Kasumi-1 (cell line): ENCODE measurements at places on chromosomes 2 and 18.
A peak's percentile ranks its signal among the peaks of the same experiment; 100 is the strongest.

GRCh38 chr2:88603146-88603545 is 24.1 kb downstream of the EIF2AK3 start:
- DNase-seq = no peak

DNA sequence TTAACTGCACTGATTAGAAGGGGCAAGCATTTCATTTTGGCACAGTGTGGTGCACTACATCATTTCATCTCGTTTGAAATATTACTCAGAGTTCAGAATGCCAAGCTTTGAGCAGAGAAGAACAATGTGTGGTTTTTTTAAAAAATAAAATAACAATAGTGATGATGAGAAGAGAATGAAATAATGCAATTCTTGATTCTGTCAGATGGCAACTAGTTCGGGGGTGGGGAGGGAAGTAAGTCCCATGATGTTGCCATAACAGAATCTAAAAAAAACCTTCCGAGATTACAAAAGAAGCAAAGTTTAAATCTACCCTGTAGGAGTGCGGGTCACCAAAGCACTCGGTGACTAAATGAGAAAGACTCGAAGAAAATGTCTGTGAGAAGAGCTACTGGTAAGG is 490.4 kb downstream of the NR4A2 start:
- DNase-seq = no peak

GRCh38 chr18:267688-268552 is at the start of gene THOC1:
Gene THOC1, minus strand, starts transcription at chr18:268047. Its CDS starts 28 bp downstream, at chr18:268019.
- DNase-seq = peak; percentile 92

GRCh38 chr2:42767080-42767898 is 3.4 kb upstream of the OXER1 start:
- DNase-seq = no peak

DNA sequence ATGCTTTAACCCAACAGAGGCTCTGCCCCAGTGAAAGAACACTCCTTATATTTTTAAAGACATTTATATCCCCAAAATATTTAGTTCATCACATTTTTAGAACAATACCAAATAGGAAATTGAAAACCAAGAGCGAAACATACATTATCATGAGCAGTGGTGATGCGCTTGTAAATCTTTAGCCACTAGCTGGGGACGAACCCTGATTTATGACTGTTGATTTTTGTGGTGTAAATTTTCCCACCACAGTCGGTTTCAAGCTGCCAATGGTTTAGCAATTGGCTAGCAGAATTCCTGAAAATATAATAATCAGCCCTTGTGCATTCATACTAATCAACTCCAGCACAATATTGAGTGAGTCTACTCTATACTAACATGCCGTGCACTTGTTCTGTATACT is 27.3 kb upstream of the EPC2 start:
- no peak for DNase-seq

GRCh38 chr2:238418196-238418998 is 8.3 kb upstream of the ASB1 start:
- no peak for DNase-seq
